ENCODE measurements at places on chromosomes 6 and 20.
A peak's percentile ranks its signal among the peaks of the same experiment; 100 is the strongest.

DNA sequence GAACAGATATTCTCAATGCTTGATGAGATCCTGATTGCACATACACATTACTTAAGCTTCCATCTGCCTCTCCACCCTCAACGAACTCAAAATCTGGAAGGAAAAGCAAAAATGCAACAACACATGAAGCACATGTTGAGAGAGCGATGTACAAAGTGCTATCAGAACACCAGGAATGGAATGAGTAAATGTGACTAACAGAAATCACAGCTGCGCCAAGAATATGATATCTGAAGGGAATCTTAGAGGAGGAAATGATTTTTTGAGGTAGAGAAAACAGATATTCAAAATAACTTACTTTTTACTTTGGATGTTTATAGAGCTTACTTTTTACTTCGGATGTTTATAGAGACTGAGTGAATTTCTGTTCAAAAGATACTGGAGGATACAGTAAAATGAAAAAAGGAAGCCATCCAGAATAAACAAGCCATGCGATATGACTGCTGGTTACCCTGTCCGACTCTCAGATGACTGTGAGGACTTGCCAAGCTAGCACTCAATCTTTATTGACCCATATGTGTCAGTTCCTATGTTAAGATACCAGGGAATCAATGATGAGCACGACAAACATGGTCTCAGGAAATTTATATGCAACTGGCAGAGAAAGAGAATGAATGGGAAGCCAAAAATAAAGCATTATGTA, 102.0 kb downstream of the SMLR1 start:
- no peak for DNase-seq

DNA sequence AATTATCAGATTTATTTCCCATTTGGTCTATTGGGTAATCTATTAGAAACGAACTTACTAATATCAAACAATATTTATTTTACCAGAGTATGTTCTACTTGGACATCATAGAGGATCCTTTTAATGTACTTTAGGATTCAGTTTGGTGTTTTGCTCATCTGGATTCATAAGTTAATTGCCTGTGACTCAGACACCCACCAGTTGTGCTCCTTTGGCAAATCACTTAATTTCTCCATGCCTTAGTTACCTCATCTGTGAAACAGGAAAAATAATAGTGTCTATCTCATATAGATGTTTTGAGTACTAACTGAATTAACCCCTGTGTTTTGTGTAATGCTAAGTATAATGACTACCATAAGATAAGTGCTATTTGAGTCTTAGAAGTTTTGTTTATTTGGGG, 292.1 kb downstream of the LAMA2 start:
- DNase-seq, result no peak

DNA sequence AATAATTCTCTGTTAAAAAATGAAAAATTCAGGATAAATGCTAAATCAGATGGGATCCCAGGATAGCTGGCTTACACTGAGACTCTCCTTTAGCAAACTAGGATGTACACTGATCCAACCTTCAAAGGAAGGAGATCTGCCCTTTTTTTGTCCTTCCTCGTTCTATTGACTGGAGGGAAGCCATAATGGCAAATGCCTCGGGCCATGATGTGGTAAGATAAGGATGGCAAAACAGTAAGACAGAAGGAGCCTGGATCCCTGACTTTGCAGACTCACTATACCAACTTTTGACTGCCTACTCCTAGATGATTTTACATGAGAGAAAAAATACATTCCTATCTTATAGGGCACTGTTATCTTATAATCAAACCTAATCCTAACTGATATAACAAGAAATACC, 156.9 kb upstream of the BEND3 start:
- DNase-seq, result no peak

- no peak for DNase-seq
Measured at GRCh38 chr6:42564506-42564825, 637 bp downstream of the UBR2 start.

DNA sequence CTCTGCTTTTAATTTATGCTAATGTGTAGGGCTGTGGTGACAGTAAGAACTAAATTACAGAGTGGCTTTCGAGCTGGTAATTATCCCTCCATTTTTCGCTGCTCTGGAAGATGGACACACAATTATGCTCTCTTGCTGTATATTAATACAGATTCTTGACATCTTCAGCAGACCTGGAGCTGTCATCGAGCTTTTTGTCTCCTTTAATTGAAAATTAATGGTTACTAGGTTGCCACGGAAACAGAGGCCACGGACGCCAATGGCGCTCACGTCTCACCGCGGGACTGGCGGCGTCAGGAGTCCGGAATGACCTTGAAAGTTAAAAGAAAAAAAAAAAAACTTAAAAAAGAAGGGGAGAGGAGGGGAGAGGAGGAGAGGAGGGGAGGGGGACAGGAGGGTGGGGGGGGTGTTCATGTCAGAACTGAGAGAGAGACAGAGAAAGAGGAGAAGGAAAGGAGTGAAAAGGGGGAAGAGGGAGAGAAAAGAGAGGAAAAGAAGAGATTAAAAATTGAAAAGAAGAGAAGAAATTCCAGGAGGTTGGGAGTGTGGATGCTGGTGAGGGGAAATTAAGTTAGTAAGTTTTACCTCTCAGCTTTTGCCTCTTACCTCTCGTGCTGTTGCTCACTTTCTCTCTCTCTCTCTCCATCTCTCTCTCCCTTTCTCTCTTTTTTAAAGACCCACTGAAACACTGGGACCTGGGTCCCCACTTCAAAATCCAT, 22.1 kb upstream of the FOXP4 start:
- no peak for DNase-seq

GRCh38 chr6:125528621-125529041, 220.8 kb upstream of the HEY2 start:
- DNase-seq, result no peak

DNA sequence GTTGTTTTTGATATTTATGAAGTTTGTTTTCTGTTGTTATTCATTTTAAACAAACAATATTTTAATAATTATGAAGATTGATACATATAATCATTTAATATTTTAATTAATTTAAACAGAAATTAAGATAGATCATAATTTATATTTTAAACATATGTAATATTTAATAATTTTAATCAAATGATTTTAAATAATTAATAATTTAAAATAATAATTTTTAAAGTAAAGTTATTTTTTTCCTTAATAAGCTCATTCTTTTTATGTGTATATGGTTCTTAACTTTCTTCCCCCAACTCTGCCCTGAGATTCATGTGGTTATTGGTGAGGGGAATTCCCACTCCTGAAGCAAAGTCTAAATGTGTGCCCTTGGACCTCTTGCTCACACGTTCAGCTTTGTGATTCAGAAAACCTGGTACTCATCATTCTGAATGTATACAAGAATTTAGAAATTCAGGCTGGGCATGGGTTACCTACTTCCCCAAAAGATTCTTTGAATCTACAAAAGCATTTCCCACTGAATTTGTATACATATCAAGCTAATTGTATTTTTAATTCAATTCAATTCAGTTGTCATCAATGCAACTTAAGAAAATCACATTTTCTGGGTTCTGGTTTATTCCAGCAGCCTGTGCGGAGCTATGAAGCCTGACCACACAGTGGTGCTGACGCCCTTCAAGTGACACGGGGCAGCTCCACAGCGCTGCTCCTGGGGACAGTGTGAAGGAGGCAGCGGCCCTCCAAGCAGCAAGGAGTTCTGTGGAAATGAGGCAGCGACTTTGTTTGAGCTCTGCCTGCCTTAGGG, 168.9 kb upstream of the UST start:
- DNase-seq, result peak; percentile 9

GRCh38 chr6:113802779-113803178, 54.4 kb upstream of the MARCKS start:
- no peak for DNase-seq

- no peak for DNase-seq
Measured at GRCh38 chr6:54737247-54737646, 109.3 kb upstream of the FAM83B start.

DNA sequence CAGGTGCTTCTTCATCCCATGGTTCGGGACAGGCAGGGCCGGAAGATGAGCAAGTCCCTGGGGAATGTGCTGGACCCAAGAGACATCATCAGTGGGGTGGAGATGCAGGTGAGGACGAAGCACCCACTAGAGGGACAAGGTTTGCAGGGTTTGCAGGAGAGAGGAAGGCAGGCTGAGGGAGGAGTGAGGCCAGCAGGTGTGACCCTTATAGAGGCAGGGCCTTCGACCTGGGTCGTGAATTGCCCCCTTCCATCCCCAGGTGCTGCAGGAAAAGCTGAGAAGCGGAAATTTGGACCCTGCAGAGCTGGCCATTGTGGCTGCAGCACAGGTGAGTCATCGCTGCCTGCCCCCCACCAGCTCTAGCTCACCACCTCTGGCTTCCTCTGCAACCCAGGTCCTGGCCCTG, 8.4 kb downstream of the VARS2 start:
- no peak for DNase-seq

GRCh38 chr6:144365271-144365670, 80.1 kb downstream of the UTRN start:
- DNase-seq, result no peak
